ENCODE measurements at places on chromosomes 6 and 20. TPM values are rescaled to one million over a fixed set of nuclear protein-coding genes. Genes with fewer than 3 reads are reported as not detected.

Gene FAM209A
- not detected for total RNA-seq

Gene FUT9
- under 0.01 TPM for total RNA-seq

Gene SLC26A8
- not detected for total RNA-seq

Gene SLC29A1
- 150 TPM for total RNA-seq

Gene ADGRF5
- total RNA-seq = 80.0 TPM

Gene GRM1
- total RNA-seq = not detected

Gene SPATS1
- total RNA-seq = not detected

Gene CTAGE9
- total RNA-seq = not detected

Gene AKIRIN2
- 23.2 TPM for total RNA-seq

Gene NMBR
- under 0.01 TPM for total RNA-seq

Gene CST2
- not detected for total RNA-seq

Gene GUCA1A
- total RNA-seq = not detected

Gene E2F1
- 8.2 TPM for total RNA-seq

Gene SRF
- 24.8 TPM for total RNA-seq

Gene COL11A2
- 0.33 TPM for total RNA-seq

Gene KHDC3L
- total RNA-seq = not detected

Gene ZNF334
- total RNA-seq = under 0.01 TPM

Gene FABP7
- not detected for total RNA-seq

Gene TREM2
- total RNA-seq = not detected

Gene PCK1
- total RNA-seq = not detected
